ENCODE measurements at places on chromosomes 16 and 17.

- DNase-seq = no peak
These were observed 260.8 kb upstream of the PSMD7 start for GRCh38 chr16:74035816-74036215.

DNA sequence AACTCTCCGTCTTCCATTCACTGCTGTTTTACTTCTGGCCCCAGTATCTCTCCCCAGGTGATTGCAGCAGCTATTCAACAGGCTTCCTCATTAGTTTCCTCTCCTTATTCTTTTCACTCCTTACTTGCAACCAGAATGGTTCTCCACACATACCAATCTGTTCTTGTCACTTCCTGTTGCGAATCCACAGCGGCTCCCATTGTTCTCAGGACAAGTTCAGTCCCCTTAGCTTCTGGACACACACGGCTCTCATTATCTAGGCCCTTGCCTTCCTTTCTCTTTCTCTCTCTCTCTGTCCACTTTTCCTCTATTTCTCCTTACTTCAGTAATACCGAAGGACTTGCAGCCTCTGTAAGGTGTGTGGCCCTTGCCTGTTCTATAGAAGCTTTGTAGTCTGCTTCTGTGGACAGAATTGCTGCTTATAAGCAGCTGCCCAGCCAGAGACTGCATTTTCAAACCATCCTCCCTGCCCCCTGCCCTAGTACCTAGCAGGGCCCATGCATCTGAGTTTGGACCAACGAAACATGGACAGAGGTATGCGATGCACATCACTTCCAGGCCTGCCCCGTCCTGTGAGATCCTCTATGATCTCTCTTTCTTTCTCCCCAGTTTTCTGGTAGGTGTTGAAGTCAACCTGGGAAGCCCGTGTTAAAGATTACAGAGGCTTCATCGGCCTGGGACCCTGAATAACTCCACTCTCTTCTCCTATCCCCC, 45.7 kb downstream of the VAT1L start:
- no peak for DNase-seq

- DNase-seq = no peak
These were observed 95.9 kb downstream of the HIC1 start for GRCh38 chr17:2150806-2151205.

GRCh38 chr17:77441130-77441920, 300.6 kb downstream of the SEC14L1 start:
- DNase-seq = peak; percentile 81

GRCh38 chr17:2814049-2814448, 17.8 kb downstream of the RAP1GAP2 start:
- no peak for DNase-seq
